Dermis lymphatic vessel endothelial cell (primary cell): ENCODE measurements at places on chromosomes 13 and 19. TPM values are rescaled to one million over a fixed set of nuclear protein-coding genes. Genes with fewer than 3 reads are reported as not detected.

MBD3L3 gene
- total RNA-seq: not detected in 2 replicates

MPHOSPH8 gene
- 10.3 and 15.6 TPM in 2 replicates for total RNA-seq

NALCN gene
- 30.2 and 36.4 TPM in 2 replicates for total RNA-seq

ZNF701 gene
- total RNA-seq: 12.0 and 16.2 TPM in 2 replicates

WTIP gene
- 31.7 and 41.2 TPM in 2 replicates for total RNA-seq

EDNRB gene
- 161 and 613 TPM in 2 replicates for total RNA-seq

ZNF90 gene
- 0.26 and 0.33 TPM in 2 replicates for total RNA-seq
